Cortex of kidney (tissue), 1 donor: ENCODE measurements at places on chromosomes 7 and 10.

DNA sequence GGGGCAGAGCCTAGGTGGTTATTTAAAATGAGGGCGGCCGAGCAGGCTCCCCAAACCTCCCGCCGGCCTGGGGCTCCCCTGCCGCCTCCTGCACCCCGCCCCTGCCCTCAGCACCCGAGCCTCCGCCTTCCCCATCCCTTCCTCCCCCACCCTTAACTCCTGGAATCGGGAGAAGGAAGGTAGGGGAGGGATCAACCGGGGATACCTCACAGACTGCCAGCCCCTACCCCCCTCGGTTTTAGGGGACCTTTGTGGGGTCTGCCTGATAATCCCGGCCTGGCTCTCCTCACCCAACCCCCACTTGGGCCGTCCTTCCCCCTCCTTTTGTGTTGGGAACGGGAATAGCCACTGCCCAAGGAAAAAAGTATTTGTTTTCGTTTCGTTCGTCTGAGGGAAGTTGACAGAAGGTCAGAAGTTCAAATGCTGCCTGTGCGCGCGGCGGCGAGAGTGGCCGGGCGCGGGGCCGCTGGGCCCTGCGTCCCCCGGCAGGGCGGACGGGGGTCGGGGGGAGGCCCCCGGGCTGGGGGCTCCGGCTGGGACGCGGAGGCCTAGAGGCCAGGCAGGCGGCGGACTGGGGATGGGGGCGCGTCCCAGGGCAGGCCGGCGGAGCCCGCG lies 2.8 kb downstream of the SHH start:
- DNase-seq, result no peak

GRCh38 chr7:75884476-75884875 lies 5.6 kb downstream of the RHBDD2 start:
- no peak for DNase-seq

DNA sequence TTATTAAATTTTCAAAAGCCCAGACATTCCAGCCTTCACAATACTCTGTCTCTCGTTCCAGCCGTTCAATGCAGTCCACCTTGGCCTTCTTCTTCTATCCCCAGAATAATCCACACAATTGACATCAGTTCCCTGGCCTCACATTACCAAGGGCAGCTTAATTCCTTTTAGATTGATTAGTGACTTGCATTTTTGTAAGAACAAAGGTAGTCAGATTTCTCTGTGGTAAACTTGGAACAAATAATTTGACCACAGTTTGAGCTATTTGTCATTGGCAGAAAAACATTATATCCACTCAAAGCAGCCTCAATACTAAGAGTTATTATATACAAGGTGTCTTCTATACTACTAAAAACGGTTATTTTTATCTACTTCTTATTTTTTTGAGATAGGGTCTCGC lies 5.1 kb upstream of the CYTH3 start:
- no peak for DNase-seq

DNA sequence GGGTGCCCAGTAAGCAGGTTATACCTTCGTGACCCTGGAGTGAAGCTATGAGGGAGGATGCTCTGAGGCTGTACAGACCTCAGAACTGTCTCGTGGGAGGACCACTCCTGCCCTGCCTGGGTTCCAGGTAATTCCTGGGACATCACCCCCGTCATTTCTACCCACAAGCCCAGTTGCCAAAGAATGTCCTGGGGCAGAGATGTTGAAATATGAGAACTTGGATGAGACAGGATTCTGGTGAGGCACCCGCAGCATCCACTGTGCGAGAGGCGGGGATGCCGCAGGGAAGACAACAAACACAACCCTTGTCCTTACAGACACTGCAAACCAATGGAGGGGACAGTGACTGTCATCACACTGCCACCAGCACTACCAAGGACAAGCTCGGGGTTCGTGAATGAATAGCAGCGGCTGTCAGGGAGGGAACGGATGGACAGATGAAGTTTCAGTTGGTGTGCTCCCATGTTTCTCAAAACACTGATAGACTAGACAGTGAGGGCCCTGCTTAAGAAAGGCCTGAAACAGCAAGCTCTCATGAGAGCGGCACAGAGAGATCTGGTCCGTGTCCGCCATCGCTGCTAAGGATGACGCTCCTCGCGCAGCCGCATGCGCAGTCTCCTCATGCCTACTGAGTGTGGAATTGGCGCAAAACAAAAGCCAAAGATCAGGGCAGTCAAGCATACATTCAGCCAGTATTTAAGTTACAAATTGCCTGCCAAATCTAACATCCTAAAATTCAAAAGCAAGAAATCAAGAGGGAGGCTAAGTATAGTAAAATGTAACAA lies 82.0 kb upstream of the RHEB start:
- DNase-seq, result no peak

- DNase-seq, result no peak
These were observed 38.0 kb downstream of the CSGALNACT2 start for GRCh38 chr10:43176271-43176670.

DNA sequence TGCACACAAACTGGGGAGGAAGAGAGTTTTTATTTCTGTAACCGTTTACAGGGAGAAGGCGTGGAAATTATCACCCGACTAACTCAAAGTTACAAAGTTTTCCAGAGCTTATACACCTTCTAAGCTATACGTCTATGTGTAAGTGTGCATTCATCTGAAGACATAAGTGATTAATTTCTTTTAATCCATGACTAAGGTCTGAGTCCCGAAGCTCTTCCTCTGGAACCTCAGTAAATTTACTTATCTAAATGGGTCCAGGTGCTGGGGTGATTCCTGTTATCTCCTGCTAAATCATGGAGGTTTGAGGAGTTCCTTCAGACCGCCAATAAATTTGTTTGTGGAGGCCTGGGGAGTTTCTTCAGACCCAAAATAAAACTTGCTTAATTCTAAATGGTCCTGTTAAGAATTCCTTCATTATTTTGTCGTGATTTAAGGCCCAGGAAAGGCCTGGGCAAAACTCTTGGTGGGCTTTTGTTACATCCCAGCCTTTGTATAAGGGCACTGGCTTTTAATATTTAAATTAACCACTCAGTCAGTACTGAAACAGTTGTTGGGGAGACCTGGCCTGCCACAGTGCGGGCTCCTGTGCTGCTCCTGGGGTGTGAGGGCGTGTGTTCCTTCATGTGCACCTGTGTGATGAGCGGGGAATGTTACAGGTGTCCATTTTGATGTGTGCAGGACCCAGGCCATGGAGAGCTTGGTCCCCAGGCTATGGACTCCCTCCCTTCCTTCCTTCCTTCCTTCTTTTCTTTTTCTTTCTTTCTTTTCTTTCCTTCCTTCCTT lies 5.8 kb upstream of the METTL27 start:
- no peak for DNase-seq

- DNase-seq, result no peak
These were observed 384.1 kb upstream of the CNTNAP2 start for GRCh38 chr7:145732521-145732920.

GRCh38 chr7:47322731-47323130 lies 259.2 kb downstream of the TNS3 start:
- no peak for DNase-seq

GRCh38 chr10:87090779-87091178 lies 3.9 kb downstream of the GLUD1 start:
- no peak for DNase-seq

DNA sequence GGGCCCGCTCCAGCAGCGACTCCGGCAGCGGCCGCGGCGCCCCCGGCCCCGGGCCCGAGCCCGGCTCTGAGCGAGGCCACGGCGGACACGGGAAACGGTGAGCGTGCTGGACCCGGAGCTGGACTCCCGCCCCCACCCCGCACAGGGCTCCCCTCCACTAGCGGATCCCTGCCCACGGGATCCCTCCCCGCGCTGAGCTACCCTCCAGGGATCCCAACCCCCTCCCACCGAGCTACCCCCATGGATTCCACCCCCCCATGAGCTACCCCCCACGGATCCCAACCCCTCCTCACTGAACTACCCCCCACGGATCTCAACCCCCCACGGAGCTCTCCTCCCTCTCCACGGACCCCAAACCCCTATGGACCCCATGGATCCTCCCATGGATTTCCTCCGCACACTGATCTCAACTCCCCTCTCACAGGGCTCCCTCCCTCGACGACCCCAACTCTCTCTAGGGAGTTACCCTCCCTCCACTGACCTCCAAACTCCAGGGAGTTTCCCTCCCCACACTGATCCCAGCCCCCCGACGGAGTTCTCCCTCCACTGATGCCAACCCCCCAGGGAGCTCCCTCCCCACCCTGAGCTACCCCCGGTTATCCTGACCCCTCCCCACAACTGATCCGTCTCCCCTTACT lies 20.6 kb upstream of the HSPB1 start:
- no peak for DNase-seq

GRCh38 chr10:30775779-30776591 lies 146.4 kb upstream of the LYZL2 start:
- no peak for DNase-seq

DNA sequence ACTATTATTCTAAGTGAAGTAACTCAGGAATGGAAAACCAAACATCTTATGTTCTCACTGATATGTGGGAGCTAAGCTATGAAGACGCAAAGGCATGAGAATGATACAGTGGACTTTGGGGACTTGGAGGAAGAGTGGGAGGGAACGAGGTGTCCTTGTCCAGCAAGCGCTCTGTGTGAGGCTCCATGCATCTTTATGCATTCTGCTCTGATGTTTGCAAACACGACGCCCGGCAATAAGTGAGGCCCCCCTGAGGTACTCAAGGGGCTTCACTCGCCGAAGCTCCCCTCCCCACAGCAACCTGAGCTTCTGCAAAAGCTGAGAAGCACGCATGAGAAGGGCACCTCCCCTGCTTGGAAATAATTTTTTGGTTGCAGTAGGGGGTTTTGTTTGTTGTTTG lies 103.3 kb downstream of the LHPP start:
- no peak for DNase-seq

GRCh38 chr10:43801140-43801539 lies 152.5 kb upstream of the ZNF32 start:
- no peak for DNase-seq

GRCh38 chr7:156780724-156781455 lies 112.1 kb downstream of the LMBR1 start:
- DNase-seq, result no peak

- DNase-seq, result no peak
These were observed 140.7 kb downstream of the PFKFB3 start for GRCh38 chr10:6343305-6344010.

DNA sequence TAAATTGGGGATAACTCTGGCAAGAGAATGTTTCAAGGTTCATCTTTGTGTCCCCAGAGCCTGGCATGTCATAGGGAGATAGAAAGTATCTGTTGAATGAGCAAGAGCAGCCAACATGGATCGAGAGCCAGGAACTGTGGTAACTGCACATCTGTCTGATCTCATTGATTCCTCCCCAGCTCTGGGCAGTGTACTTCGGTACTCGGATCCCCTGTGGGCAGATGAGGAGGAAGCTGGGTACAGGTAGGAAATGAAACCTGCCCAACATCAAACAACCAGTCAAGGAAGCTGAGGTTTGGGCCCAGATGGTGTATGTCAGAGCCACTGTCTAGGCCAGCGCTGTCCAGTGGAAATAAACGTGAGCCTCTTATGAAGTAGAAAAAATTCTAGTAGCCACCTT lies 76.4 kb downstream of the GRK5 start:
- DNase-seq, result no peak

DNA sequence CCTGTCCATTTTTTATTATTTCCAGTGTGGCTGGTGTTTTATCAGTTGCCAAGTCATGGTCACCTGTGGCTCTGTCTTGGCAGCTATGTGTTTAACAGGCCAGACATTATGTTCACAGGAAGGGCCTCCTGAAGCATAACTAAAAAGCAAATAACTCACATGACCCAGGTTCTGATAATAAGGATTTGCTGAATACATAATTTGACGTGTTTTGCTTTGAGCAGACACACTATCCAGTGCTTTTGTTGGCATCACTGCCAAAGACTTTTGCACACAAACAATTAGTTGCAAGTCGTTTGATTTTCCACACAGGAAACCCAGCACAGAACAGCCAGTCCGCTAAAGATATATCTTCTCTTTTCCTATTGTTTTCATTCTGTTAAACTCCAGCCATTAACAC lies 173.6 kb downstream of the ARL4A start:
- no peak for DNase-seq

DNA sequence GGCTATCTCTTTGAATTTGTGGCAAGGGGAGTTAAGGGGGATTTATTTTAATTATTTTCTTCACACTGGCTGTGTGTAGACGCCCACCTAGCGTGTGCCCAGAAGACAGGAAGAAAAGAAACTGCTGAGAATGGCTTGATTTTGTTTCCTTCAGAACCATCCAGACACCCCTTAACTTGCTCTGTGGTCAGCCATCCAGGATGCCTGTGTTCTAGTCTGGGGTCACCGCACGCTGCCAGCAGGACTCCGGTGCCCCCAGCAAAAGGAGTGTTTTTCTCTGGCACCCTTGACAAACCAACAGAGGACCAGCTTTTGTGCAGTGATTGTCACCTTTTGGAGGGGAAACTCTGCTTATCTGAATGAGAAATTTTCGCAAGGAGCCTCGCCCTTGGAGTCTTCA lies 5.3 kb downstream of the DDC start:
- no peak for DNase-seq

GRCh38 chr7:27793780-27794179 lies 53.8 kb downstream of the TAX1BP1 start:
- no peak for DNase-seq

- no peak for DNase-seq
These were observed 259.3 kb downstream of the TRIL start for GRCh38 chr7:28698840-28699239.

GRCh38 chr10:101038484-101038883 lies 7.5 kb downstream of the SFXN3 start:
- DNase-seq, result no peak

DNA sequence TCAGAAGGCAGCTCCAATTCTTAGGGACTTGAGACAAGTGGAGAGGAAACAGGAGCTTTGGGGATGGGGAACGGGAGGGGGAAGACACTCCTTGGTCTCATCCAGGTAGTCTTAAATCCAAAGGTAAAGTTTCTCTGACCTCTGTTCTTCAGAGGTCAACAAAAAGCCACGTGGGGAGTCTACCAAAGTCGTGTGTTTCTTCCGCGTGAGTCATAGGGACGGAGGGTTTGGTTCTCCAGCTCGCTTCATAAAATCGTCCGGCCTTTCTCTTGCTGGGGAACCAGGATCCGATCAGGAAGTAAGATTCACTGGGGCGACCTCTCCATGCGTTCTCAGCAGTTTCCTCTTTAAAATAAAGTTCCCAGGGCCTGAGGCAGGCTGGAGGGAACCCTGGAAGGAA lies 275.7 kb downstream of the TCERG1L start:
- DNase-seq, result no peak

- DNase-seq, result no peak
These were observed 137.6 kb upstream of the VWC2 start for GRCh38 chr7:49635800-49636199.

DNA sequence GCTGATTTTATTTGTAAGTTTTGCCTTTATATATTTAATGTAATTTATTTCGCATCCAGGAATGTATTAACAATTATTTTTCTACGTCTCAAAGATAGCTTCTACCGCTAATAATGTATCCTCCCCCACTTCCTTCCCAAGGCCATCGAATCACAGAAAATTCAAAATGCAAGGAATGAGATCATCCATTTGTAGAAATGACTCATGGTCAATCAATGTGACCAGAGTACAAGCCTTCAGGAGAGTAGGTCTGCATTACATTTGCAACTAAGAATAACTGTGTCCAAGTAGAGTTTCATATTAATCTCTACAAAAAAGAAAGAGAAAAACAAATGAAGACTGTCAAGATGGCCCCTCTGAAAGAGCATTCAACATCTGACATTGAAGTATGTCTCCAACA lies 205.9 kb upstream of the PHF14 start:
- no peak for DNase-seq
